ENCODE measurements at places on chromosomes 4 and X. TPM values are rescaled to one million over a fixed set of nuclear protein-coding genes. Genes with fewer than 3 reads are reported as not detected.

The SASH3 gene
- 103 TPM for total RNA-seq

The FBXL5 gene
- 22.4 TPM for total RNA-seq

The ADAMTS3 gene
- not detected for total RNA-seq

The MSANTD1 gene
- total RNA-seq = 1.2 TPM

The PCDH10 gene
- total RNA-seq = not detected

The LGI2 gene
- not detected for total RNA-seq

The PAK3 gene
- 0.67 TPM for total RNA-seq

The SLIT2 gene
- not detected for total RNA-seq

The PRKX gene
- total RNA-seq = 64.8 TPM

The GDPD2 gene
- 0.24 TPM for total RNA-seq

The NDUFA1 gene
- total RNA-seq = 70.5 TPM

The PTCHD1 gene
- total RNA-seq = 0.03 TPM

The KLF8 gene
- total RNA-seq = 10.9 TPM

The CYBB gene
- total RNA-seq = 0.24 TPM

The DDIT4L gene
- 1.8 TPM for total RNA-seq

The PTPN13 gene
- 23.0 TPM for total RNA-seq

The EGF gene
- total RNA-seq = not detected

The TRAM1L1 gene
- total RNA-seq = not detected

The CITED1 gene
- not detected for total RNA-seq

The LRCH2 gene
- total RNA-seq = not detected

The HSFX4 gene
- total RNA-seq = not detected

The EGFL6 gene
- 1.3 TPM for total RNA-seq

The ENAM gene
- total RNA-seq = not detected

The PPP2R2C gene
- not detected for total RNA-seq

The FAM184B gene
- total RNA-seq = not detected

The GABRQ gene
- total RNA-seq = 0.05 TPM

The SHROOM4 gene
- total RNA-seq = not detected

The RBMXL3 gene
- not detected for total RNA-seq

The IGSF1 gene
- not detected for total RNA-seq

The UGT2B15 gene
- not detected for total RNA-seq

The SHROOM2 gene
- not detected for total RNA-seq

The DGKK gene
- not detected for total RNA-seq

The ITGB1BP2 gene
- total RNA-seq = 7.4 TPM

The SOD3 gene
- total RNA-seq = not detected

The EMCN gene
- total RNA-seq = not detected

The FAM133A gene
- not detected for total RNA-seq

The RAB41 gene
- not detected for total RNA-seq

The SH3D19 gene
- total RNA-seq = not detected

The MAGEB3 gene
- not detected for total RNA-seq

The MTNR1A gene
- total RNA-seq = not detected

The NAA11 gene
- total RNA-seq = not detected

The SLC6A14 gene
- not detected for total RNA-seq
